ENCODE measurements at places on chromosomes 7 and 10. TPM values are rescaled to one million over a fixed set of nuclear protein-coding genes. Genes with fewer than 3 reads are reported as not detected.

PTPRN2 gene
- 1.3 TPM for total RNA-seq

MYO3A gene
- total RNA-seq, result not detected

ADIRF gene
- 41.8 TPM for total RNA-seq

VWC2 gene
- 9.3 TPM for total RNA-seq

AKR1C8 gene
- 0.25 TPM for total RNA-seq

ERVW-1 gene
- total RNA-seq, result not detected

DRGX gene
- total RNA-seq, result not detected

ADAM22 gene
- 1.7 TPM for total RNA-seq

OPN1SW gene
- not detected for total RNA-seq

ETV1 gene
- total RNA-seq, result 29.8 TPM

EPO gene
- not detected for total RNA-seq

PILRB gene
- 10.9 TPM for total RNA-seq

PODXL gene
- total RNA-seq, result 61.2 TPM

PARD3 gene
- total RNA-seq, result 25.3 TPM

SPOCK2 gene
- 12.7 TPM for total RNA-seq

PLAU gene
- 6.6 TPM for total RNA-seq

AZGP1 gene
- 70.9 TPM for total RNA-seq

TMEM209 gene
- total RNA-seq, result 9.2 TPM

PSD gene
- 0.50 TPM for total RNA-seq

KLF14 gene
- total RNA-seq, result 0.07 TPM
